ENCODE measurements at places on chromosomes 12 and 14.

- DNase-seq, result no peak
Measured at GRCh38 chr12:94721173-94721572, 70.8 kb upstream of the TMCC3 start.

DNA sequence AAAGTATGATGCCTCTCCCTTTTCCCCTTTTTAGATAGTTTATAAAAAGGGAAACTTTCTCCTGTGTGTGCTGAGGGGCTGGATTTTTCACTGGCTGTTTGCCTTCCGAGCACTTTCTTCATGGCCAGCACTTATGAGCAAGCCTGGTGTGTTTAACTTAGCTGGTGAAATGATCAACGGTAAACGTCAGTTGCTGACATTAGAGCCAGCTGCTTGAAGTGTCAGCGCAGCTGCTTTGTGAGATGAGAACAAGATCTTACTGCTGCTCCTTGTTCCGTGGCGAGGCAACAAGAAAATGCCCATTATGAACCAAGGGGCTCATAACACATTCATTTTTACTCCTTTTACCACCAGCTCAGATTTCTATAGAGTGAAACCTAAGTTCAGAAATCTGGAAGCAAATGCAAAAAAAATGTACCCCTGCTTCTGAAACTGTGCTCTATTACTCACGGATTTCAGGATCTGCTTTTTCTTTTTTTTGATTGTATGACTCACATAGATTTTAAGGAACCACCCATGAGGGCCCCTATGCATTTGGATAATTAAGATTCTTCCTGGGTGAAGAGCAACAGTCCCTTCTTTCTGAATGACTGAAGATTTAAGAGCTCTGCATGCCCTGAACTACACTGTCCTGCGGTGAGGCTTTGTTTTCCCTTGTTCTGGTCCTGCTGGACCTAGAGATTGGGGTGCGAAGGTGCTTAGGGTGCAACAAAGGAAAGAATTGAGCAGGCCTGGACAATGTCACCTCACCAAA is 74.3 kb upstream of the CPM start:
- no peak for DNase-seq

- DNase-seq, result peak; percentile 46
Measured at GRCh38 chr12:52126605-52127578, 47.4 kb downstream of the SMIM41 start.

DNA sequence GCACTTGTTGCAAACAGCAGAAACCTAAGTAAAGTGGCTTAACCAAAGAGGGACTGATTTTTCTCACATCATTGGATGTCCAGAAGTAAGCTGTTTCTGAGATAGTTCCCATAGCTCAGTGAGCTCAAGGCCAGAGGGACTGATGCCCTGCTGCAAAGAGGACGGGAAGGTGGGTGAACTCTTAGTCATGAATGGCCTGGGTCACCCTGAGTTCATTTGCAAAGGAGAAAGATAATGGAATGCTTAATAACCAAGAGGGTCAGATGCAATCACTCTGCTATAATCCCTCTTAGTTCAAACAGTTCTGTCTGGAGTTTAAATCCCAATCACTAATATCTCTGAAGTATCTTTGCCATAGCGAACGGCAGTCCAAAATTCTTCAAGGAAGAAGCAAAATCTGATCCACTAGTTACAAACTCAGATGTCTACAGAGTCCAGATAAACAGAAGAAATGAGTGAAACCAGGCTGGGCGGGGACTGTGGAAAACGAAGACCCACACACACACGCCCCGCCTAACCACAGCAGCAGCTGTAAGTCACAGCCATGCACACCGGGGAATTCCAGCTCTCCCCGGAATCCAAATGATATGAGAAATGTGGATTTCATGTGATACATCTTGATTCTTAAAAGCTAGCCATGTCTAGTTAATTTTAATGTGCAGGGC is 289.5 kb downstream of the TMEM132D start:
- no peak for DNase-seq

GRCh38 chr12:79451365-79451764 is 239.4 kb downstream of the PAWR start:
- no peak for DNase-seq

DNA sequence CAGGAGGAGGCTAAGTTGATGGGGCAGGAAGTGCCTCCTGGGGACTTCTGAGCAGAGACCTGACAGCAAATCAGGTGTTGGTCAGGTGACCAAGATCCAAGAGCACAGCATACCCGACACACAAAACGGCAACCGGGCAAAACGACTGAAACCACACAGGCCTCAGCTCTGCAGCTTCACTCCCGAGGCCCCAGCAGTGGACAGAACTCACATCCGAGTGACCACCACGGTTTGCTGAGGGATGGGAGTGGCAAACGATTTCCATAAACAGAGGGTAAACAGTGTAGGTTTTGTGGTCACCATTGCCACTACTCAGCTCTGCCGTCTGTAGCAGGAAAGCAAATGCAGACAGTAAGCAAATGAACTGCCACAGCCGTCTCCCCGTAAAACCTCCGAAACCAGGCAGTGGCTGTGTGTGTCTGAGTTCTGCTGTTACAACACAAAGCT is 14.4 kb downstream of the CHFR start:
- DNase-seq, result no peak

- DNase-seq, result no peak
Measured at GRCh38 chr12:80815351-80815750, 98.6 kb downstream of the MYF5 start.

DNA sequence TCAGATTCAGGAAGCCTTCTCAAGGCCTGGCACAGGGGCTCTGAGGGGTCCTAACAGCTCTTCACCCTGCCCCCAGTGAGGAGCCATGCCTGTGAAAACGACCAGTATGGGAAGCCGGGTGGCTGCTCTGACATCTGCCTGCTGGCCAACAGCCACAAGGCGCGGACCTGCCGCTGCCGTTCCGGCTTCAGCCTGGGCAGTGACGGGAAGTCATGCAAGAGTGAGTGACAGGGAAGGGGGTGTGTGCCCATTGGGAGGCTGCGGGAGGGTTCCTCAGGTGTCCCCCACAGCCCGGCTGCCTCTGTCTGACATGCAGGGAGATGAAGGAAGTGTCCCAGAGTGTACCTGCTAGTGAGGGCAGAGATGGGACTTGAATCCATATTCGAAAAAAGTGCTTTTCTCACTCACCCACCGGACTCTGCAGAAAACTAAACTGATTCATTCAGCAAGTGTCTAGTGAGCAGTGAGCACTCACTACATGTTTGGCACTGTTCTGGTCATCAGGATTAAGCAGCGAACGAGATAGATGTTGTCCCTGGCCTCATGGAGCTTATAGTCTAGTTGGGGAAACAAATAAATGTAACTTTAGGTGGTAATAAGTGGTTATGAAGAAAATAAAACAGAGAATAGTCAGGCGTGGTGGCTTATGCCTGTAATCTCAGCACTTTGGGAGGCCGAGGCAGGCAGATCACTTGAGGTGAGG is 9.4 kb upstream of the LRP1-AS start:
- DNase-seq, result no peak

GRCh38 chr12:57996520-57996919 is 55.2 kb downstream of the ATP23 start:
- no peak for DNase-seq

- no peak for DNase-seq
Measured at GRCh38 chr12:105561546-105562198, 231.2 kb downstream of the C12orf75 start.

GRCh38 chr12:77339610-77340009 is 274.2 kb upstream of the E2F7 start:
- no peak for DNase-seq

DNA sequence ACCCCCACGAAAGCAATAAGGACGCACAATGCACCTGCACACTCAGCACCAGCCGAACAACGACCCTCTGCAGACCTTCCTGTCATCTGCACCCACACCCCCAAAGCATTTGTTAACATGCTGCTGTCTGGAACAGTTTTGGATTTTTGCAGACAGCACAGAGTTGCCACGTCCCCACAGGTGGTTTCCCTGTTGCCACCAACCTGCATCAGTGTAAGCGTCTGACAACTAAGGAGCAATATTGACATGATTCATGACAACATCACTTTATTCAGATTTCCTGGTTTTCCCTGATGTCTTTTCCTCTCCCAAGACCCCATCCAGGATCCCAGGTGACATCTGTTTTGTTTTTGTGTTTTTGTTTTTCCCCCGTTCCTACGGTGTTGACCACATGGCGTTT is 150.7 kb upstream of the C14orf180 start:
- no peak for DNase-seq

DNA sequence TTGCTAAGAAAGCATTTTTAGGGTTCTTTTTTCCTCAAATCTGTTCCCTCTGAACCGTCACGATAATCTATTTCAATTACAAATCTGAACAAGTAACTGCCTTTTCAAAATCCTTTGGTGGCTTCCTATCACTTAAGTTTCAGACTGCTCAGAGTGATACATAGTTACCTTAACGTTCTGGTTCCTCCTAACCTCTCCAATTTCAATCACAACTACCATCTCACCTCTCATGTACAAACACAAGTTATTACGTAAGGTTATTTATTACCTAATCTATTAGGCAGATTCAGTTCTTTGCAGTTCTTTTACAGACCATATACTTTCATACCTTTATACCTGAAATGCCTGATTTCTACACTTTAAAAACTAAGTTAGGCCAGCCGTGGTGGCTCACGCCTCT is 12.1 kb downstream of the RNF212B start:
- no peak for DNase-seq

GRCh38 chr12:70260646-70261045 is 17.4 kb downstream of the CNOT2 start:
- DNase-seq, result no peak

- DNase-seq, result peak; percentile 53
Measured at GRCh38 chr12:128820723-128821432, 2.9 kb downstream of the SLC15A4 start.

DNA sequence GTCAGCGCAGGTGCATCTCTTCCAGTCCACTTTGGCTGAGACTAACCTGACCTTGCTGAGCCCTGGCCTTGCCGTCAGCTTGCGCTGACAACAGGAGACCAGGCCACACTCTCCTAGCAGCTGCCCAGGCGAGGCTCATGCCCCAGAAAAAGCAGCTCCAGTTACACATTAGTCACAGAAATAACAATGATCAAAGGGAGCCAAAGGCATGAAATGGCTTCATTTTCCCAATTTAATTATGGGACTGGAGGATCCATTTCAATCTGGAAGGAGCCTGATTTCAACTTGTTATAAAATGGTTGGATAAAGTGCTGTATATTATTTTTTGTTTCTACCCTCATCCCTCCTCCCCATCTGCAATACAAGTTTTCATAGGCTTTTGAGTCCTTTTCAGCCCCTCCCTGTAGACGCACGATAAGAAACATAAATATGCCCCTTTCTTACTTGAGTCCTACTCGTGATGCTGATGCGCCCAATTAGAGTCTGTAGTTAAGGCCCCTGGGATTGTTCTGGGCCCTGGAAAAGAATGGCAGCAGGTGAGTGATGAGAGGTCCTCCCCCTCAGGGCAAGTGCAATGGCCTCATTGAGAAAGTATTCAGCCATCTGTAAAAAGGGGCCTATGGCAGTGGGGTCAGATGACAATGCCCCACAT is 376.0 kb downstream of the C12orf75 start:
- no peak for DNase-seq

- DNase-seq, result no peak
Measured at GRCh38 chr12:6489449-6489848, 3.6 kb downstream of the MRPL51 start.

- DNase-seq, result no peak
Measured at GRCh38 chr14:68235011-68235410, 415.4 kb downstream of the RAD51B start.

Data from left ventricle myocardium inferior (tissue), 1 donor.